ENCODE measurements at places on chromosomes 1 and 21.

- DNase-seq, result no peak
Observed at GRCh38 chr1:209570743-209571142, 12.8 kb upstream of the CAMK1G start.

DNA sequence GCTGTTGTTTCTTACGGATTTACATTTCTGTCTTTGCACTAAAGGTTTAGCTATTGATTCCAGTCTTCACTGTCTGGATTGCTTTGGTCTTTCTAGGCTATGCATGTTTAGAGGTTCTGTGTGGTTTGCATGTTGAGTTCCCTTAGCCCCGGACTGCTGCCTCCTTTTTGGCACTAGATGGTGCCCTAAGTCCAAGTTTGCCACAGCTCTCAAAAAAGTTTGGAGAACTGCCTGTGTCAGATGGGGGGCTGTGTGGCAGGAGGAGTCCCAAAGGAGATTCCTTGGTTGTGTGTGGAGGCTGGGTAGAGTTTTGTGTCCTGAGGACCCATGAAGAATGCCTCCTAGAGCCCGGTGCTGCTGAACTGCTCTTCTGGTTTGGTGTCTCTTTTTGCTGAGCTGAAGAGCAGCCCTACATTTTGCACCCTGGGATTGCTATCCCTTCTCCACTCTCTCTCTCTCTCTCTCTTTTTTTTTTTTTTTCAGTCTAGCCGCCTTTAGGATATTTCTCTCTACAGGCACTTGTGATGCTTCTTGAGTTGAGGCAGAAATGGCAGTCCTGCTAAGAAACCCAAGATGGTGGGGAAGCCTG is 74.4 kb downstream of the PTGS2 start:
- peak; percentile 69 for DNase-seq

DNA sequence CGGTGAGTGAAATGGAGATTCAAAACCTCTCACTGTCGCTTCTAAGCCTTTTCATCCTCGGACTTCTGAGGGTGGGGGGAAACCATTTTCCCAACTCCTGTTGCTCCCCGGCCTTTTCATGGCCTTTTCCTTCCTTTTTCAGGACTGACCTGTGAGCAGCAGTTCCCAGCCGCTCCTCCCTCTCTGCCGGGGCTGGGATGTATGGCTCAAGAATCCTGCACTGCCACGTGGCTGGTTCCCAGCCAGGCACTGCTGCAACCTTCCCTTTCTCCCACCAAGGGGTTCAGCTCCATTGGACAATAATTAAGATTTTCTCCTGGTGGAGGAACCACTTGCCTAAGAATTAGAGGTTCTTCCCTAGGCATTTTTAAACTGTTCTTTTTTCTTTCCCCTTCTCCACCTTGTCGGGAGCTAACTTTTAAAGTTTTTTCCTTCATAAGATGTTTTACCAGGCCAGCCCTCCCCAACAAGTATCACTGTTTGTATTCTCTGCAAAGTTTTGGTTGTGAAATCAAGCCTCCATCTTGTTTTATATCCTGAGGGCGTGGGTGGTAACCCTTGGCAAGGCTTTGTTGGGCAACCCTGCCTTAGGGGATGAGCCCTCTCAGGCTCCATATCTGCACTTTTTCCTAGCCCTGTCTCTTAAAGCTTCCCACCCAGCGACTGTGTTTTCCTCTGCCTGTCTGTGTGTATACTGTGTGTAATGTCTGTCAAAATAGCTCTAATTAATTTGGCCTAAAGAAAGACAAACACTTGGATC is 1166.6 kb upstream of the ADGRL2 start:
- DNase-seq, result no peak

GRCh38 chr1:82721702-82722101 is 921.0 kb downstream of the ADGRL2 start:
- DNase-seq, result no peak

DNA sequence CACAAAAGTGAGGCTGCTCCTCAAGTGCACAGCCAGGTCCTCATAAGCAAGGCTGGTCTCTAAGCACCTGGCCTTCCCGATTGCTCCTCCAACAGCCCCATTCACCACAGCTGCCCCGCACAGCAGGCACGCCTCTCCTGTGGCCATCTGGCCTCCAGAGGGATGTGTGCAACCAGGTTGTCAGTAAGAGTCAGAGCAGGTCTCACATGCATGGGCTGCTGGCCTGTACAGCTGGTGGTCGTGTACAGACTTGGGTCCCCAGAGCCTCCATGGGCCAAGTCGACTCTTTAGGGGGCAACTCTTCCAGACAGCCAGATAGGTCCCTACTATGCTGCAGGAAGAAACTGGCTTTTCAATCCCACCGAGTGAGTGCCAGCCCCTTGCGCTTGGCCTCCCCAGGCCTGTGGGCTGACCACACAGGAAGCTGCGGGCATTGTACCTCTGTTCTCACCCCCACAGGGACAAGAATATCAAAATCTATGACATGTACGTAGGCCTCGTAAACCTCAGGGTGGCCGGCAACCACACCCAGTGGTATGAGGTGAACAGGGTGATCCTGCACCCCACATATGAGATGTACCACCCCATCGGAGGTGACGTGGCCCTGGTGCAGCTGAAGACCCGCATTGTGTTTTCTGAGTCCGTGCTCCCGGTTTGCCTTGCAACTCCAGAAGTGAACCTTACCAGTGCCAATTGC is 1.4 kb downstream of the PRSS38 start:
- no peak for DNase-seq

- DNase-seq, result no peak
Observed at GRCh38 chr1:231966983-231967382, 340.4 kb downstream of the DISC1 start.

DNA sequence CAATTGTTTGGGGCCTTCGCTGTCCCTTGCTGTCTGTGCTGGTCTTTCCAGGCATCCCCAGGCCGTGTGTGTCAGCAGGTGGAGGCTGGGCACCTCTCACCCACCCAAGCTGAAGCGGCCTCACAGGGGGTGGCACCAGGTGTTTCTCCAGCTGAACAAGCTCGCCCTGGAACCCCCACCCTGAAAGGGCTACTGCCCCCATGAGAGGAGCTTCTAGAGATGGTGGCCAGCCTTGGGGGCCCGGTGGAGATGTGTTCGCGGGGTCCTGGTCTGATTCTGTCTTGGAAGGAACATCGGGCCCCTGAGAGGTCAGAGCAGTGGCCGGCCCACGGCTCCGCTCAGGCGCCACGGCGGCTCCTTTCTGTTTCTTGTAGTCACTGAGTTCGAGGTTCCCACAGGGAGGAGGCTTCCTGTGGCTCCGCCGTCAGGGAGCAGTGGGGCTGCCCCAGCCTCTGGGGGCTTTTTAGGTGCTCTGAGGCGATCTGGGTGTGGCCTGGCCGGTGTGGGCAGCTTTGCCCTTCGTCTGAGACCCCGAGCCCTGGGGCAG is 46.9 kb downstream of the SKI start:
- DNase-seq, result no peak

GRCh38 chr21:31418377-31419001 is 74.4 kb upstream of the TIAM1 start:
- DNase-seq, result no peak

- DNase-seq, result no peak
Observed at GRCh38 chr1:214636436-214636835, 33.4 kb downstream of the CENPF start.

DNA sequence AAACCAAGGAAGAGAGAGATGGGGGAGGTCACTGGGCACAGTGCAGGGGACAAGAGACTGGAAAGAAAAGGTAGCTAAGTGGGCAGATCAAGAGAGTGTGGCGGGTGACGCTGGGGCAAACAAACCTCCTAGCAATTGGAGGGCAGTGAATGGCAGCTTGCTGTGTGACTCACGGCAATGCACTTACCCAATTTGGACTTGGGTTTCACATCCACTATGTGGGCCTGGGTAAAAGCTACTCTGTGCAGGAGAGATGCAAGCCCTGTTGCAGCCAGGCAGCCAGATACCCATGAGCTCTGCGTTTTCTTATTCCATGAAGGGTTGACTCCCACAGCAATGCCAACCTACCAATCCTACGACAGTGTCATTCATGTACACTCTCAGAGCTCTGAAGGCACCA is 9.5 kb downstream of the PLXNA2 start:
- no peak for DNase-seq

- DNase-seq, result no peak
Observed at GRCh38 chr1:22910286-22910685, 62.4 kb downstream of the LACTBL1 start.

GRCh38 chr1:16983649-16984048 is 3.2 kb upstream of the MFAP2 start:
- no peak for DNase-seq

DNA sequence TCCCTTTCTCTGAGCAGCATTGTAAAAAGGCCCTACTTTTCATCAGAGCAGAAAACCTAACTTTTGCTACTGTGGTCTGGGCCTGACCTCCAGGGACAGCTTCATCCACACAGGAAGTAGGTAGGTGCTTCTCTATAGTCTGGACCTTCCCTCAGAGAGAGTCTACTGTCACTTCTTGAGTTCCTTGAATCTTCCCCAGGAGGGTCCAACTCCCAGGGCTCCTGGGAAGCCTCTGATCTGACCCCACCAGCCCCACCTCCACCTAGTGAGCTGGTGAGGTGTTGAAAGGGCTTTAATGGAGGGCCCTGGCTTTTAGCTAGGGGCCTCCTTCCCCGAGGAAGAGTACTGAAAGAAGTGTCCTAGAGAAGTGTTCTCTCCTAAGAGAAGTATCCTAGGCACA is 2.7 kb upstream of the VANGL2 start:
- DNase-seq, result no peak

DNA sequence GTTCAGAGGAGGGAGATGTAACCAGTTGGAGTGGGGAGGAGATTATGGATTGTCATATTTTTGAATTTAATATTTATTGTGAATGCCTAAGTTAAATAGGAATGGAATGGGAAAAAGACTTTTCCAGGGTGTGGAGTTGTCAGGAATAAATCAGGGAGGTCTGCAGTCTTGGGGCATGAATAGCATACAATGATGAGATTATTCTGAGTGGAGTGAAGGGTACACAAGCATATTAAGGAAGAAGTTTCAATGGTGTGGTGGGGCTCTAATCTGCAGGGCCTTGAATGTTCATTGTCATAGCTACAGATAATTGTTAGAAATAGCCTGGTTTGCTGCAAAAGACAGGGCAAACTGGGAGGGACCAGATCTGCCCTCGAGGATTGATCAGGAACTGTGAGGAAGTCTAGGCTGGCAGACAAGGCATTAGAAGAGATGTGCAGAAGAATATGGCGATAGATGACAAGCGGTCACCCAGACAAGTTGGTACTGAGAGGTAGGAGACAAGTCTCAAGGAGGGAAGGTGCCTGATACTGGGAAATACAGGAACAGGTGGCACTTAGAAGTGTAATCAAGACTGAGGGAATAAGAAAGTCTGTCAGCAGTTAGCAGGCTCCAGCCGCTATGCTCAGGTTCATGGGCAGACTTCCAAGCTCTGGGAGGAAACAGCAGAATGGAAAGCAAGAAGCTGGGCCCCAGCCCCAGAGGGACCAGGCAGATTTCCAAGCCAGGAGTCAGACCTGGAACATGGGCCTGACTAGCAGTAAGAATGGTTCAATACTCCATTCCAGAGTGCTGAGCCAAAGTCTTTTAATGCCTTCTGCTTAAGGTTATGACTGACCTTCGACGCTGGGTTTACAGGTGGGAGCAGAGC is 20.9 kb upstream of the RGL1 start:
- no peak for DNase-seq

DNA sequence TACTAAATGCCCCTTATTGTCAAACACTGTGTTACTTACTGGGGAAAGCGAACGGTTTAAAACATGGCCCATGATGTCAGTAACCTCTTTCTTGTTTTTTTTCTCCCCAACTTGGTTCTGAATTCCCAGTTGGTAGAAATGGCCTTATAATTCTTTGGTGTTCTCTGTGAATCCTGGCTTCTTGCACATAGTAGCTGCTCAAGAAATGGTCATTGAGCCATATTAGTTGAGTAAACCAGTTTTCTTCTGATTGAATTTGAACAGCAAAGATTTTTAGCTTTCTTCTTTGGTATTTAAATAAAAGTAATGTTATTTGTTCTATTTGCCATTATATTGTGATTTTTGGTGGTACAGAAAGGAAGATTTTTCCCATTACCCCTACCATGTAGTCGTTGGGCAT is 87.3 kb downstream of the NFIA start:
- DNase-seq, result no peak

- DNase-seq, result no peak
Observed at GRCh38 chr1:170587253-170587593, 55.3 kb downstream of the GORAB start.

GRCh38 chr1:232194424-232194823 is 435.5 kb downstream of the SIPA1L2 start:
- DNase-seq, result no peak

DNA sequence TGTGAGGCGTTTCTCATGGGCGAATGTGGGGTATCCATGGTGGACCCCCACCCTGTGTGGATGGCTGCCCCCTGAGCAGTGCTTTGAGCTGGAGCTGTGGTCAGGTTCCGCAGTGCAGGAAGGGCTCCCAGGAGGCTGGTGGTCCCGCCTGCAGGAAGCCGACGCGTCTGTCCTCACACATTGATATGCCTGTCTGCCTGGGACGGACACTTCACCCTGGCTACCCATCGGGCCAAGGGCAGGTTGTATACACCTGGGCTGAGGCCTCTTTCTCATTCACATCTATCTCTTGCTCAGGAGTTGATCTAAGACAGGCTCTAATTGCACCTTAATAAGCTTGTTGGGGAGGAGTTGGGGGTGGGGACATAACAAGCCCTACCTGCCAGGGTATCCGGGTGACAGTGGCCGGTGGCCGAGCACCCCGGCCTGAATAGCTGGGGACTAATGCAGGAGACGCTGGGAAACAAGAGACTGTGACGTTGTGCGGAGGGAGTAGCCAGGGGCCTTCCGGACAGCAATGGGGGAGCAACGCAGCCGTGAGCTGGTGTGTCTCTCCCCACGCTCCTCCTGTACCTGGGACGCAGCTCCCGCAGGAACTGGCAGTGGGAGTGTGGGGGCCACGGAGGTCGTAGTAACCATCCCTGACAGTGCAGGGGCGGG is 21.7 kb downstream of the PDXK start:
- no peak for DNase-seq

DNA sequence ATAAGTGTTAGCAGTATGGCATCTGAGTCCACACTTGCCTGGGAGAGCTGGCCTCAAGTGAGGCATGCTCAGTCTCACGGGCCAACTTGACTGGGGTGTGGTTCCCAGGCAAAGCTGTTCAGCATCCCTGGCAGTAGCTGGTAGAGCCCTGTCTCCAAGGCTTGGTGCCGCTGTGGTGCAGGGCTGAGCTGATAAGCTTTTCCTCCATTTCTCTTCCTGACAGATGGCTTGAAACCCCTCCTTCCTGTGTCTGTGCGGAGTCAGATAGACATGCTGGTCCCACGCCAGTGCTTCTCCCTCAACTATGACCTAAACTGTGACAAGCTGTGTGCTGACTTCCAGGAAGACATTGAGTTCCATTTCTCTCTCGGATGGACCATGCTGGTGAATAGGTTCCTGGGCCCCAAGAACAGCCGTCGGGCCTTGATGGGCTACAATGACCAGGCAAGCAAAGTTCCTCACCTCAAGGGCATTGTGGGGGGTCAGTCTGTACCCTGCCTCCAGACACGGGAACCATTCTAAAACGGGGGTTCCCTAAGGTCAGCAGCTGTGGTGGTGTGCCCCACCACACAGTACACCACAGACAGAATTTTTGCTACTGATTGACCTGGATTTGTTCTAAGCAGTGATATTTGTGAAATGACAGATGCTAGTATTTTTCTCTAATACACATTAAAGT is 13.7 kb upstream of the MIIP start:
- no peak for DNase-seq

GRCh38 chr1:41812453-41812852 is 106.3 kb downstream of the HIVEP3 start:
- DNase-seq, result peak; percentile 14

Data from RKO (cell line).